ENCODE measurements at places on chromosomes 6 and 20.

DNA sequence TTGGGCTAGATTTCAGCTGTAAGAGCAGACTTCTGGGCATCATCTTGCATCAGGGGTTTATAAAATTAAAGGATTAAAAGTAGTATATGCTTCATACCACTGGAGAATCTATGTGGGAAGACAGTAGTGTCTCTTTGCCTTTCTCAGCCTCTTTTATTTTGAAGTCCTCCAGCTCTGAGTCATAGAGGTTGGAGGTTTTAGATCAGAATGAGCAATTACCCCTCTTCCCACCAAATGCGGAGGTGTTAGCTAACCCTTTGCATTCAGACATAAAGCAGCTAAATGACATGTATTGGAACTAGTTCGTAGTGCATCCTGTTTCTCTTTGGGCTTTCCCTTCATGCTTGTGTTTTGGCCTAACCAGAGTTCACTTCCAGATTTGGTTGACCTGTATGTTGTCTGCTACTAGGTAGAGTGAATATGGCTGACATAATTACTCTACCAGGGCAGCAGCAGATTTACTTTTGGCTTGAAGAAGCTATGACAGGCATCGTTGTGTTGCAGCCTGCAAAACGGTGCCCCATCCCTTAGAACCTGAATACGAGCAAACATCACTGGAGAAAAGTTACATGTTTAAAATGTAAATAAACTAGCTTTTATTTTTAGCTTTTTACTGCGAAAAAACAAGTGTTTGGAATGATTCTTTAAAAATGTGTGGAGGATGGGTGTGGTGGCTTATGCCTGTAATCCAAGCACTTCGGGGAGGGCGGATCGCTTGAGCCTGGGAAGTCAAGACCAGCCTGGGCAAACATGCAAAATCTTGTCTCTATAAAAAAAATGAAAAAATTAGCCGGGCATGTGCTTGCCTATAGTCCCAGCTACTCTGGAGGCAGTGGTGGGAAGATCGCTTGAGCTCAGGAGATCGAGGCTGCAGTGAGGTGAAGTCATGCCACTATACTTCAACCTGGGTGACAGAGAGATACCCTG is 82.2 kb downstream of the MYO6 start:
- peak; percentile 57 for DNase-seq

DNA sequence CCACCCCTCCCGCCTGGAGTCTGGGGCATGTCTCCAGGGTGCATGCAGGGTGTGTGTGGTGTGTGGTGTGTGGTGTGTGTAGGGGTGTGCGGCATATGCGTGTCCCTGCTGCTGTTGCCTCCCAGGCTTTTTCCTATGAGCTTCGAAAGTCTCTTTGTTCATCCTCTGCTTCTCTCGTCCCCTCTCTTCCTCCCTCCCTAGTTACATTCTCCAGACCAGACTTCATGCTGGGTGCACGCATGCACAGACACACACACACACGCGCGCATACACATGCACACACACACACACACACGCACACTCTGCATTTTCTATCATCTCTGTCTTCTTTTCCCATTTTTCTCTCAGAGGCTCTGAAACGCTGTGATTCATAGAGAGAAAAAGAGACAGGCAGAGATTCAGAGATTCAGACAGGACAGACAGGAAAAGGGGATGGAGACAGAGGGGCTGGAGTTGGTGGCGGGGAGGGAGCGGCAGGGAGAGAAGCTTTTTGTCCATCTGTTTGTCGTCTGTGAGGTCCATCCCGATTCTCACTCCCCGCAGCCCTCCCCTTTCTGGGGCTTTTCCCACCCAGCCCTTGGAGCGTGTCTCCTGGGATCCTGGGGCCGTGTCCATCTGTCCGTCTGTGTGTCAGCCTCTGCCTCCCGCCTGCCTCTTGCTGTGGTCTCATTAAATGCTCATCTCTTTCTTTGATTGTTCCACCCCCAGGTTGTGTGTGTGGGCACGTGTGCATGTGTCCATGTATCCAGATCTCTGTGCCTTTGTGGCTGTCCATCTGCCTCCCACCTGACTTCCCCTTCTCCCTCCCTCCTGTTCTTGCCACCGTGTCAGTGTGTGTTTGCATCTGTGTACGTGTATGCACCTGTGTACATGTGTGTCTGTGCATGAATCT is 62.6 kb downstream of the SRC start:
- no peak for DNase-seq

- DNase-seq: no peak
Observed at GRCh38 chr6:148231572-148231971, 111.1 kb upstream of the SASH1 start.

GRCh38 chr20:62255976-62256375 is 17.7 kb downstream of the OSBPL2 start:
- no peak for DNase-seq

GRCh38 chr6:170129691-170130171 is 161.1 kb downstream of the DLL1 start:
- DNase-seq: no peak

DNA sequence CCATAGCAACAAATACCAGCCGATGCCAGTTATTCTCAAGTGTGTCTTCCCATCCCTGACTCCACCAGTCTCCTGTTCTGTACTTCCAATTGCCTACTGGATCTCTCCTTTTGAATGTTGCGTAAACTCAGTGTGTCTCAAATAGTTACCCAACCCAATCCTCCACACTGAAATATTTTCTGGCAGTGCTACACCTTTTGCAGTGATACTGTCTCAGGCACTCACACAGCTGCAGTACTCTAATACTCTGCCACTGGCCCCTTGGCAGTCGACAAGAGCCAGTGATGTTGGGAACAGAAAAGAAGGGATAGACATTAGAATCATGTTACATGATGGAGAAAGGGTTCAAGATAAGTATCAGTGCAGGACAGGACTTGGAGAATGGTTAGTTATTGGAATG is 31.8 kb upstream of the FOXO3 start:
- no peak for DNase-seq

- DNase-seq: no peak
Observed at GRCh38 chr6:159645640-159646039, 47.4 kb downstream of the SOD2 start.

DNA sequence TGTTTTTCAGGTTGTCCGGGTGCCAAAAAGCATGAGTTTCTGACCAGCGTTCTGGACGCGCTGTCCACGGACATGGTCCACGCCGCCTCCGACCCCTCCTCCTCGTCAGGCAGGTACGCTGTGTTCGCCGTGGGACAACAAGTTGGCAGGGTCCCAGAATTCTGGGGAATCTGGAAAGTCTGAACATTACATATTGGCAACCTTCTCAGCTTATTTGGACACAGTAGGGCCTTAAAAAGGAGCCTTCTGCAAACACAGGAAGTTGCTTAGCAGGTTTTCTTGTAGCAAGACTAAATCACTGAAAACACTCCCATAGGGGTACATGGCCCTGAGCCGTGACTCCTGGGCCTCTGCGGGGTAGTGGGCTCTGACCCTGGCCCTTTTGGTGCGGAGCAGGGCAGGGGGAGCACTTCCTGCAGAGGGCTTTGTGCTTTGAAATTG is 209.7 kb downstream of the SMOC2 start:
- DNase-seq: no peak

DNA sequence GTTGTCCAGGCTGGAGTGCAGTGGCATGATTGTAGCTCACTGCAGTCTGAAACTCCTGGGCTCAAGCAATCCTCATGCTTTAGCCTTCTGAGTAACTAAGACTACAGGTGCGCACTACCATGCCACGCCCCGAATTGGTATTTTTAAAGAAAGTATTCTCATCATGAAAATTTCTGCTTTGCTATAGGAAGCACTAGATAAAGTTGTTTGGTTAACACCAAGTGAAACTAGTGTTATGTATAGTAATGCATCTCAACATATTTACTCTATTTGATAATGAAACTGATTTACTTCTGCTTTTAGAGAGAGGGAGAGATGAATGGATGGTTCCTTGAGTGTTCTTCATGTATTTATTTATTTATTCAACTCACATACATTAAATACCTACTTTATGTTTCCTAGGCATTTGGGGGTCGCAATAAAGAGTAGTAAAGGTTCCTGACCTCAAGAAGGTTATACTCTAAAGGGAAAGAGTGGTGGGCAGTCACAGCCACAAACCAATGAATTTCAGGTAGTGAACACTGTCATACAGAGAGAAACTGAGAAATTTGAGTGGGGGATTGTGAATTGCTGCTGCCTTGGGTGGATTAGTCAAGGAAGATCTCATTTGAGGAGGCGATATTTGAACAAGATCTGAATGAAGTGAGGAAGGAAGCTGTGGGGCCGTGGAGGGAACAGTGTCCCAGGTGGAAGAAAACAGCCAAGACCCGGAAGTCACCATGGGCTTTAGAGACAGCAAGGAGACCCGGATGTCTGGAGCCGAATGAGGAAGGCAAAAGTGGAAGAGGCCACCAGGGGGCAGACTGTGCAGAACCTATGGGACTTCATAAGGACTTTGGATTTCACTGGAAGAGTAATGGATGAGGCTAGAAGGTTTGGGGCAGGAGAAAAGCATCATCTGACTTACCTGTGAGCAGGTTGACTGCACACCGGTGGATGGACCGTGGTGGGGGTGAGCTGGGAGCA is 185.6 kb downstream of the TSHZ2 start:
- peak; percentile 85 for DNase-seq

- DNase-seq: no peak
Observed at GRCh38 chr20:57261457-57262251, 4.8 kb downstream of the BMP7 start.

DNA sequence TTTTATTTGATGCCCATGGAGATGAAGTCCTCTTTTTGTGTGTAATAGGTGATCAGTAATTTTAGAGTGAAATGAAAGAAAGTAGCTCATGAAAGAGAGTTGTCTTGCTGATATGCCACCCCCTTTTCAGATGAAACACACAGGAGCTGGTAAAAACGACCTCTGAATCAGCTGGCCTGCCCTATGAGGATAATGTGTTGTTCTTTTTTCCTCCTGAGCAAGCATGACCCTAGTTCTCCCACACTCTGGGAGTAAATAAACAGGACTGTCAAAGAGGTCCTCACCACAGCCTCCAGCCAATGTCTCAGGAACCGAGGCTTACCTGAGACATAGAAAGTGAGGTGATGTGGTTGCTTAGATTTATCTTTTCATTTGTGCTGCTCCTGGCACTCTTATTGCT is 29.5 kb downstream of the GPX5 start:
- no peak for DNase-seq

Measured in GM12865 (cell line).